ENCODE measurements at places on chromosomes 11 and 22. TPM values are rescaled to one million over a fixed set of nuclear protein-coding genes. Genes with fewer than 3 reads are reported as not detected.

DNA sequence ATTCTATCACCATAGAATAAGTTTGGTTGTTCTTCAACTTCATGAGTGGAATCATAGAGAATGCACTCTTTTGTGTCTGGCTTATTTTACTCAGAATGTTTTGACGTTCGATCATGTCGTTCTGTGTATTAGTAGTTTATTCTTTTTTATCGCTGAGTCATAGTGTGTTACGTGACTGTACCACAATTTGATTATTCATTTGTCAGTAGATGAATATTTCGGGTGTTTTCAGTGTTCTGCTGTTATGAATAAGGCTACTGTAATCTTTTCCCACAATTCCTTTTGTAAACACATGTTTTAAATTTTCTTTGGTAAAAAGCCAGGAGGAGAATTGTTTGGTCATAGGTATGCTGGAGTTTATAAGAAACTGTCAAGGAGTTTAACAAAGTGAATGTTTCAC, 279.9 kb upstream of the B3GAT1 start:
- no peak for DNase-seq

DNA sequence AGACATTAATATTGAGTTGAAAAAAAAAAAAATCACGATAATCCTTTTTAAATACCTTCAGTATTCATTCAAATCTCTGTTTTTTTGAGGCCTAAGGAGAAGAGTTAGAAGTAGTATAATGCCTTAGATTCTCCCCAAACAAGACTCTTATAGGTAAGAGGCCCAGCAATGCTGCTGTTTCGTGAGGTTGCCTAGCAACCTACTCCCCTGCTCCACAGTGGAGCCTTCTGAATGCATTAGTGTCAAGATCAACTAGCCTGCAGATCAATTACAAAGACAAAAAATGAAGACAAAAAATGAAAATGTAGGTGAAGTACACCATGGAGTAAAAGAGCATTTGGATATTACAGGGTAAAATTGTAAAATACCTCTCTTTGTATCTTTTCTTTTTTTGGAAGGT, 229.8 kb upstream of the LUZP2 start:
- no peak for DNase-seq

DNA sequence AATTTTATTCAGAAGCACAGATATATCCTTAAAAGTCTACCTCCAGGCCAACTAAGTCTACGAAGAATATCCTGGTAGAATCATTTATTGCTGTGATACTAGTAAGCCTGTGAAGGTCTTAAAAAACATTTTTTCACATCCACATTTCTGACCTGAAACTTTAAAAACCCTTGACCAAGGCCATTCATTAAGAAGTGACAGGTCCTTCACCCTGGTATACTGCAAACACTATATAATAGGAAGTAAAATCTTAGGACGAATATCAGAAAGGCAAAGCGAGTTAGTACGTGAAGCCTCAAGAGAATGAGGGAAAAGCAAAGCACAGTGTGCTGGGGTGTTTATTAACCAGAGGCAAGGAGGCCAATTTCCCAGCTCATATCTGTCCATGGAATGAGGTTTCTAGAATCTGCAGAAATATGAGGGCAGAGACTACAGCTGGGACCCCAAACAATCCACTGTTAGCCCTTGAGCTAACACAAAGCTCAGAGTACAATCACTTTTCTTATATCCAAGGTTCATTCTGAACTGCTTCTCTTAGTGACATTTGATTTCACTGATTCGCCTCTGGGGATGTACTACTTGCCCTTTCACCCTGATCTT, 71.0 kb downstream of the AMBRA1 start:
- no peak for DNase-seq

- peak; percentile 68 for DNase-seq
Measured at GRCh38 chr22:30262917-30263741, 3.5 kb downstream of the OSM start.

GRCh38 chr11:64025205-64025604, 10.5 kb upstream of the FLRT1 start:
- no peak for DNase-seq

DNA sequence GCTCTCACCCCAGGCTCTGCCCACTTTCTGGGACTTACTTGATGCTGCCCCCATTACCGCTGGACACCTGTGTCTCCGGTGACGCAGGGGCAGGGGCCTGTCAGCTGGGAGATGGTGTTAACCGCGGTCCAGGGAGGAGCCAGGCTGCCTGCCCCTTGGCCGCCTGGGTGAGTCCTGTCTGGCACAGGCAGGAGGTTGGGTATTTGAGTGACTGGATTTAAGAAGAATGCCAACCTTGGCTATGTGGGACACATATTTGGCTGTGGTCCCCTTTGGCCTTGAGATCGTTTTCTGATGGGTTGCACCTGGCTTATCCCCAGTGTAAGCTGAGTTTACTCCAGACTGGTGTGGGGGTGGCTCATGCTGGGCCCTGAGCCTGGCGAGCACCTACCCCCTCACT, 2.5 kb downstream of the MUC6 start:
- DNase-seq = no peak

The MIAT gene
- total RNA-seq = 0.67 TPM

The PLAAT3 gene
- total RNA-seq = 42.8 TPM
